ENCODE measurements at places on chromosomes 1 and 21.
A peak's percentile ranks its signal among the peaks of the same experiment; 100 is the strongest.

DNA sequence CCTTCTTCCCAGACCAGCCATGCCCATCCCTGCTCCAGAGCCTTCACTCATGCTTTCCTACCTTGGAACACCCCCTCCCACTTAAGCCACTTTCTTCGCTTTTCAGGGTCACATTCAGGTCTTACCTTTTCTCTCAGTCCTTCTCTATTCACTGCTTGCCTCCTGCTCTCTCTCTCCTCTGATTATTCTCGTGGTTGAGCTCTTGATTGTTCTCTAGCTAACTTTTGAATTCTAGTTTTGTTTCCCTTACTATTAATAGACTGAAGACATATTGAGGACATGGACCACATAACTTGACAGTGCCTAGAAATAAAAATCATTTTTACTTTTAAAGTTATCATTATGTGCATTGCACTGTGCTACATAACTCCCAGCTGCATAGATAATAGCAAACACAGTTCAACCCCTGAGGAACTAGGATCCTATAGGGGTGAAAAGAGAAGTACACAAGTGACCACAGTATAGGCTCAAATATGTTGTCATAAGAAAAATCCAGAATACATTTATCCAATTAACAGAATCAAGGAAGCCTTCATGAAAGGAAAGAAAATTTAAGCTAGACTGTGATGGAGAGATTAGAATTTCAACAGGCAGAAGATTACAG, 21.5 kb downstream of the INSL5 start:
- DNase-seq = no peak

- peak; percentile 77 for DNase-seq
These were observed 73.2 kb upstream of the ABCG1 start for GRCh38 chr21:42145569-42146272.

- peak; percentile 57 for DNase-seq
These were observed 887 bp downstream of the SLC19A2 start for GRCh38 chr1:169484683-169485430.

GRCh38 chr1:171506525-171507304, 21.4 kb downstream of the PRRC2C start:
- no peak for DNase-seq

DNA sequence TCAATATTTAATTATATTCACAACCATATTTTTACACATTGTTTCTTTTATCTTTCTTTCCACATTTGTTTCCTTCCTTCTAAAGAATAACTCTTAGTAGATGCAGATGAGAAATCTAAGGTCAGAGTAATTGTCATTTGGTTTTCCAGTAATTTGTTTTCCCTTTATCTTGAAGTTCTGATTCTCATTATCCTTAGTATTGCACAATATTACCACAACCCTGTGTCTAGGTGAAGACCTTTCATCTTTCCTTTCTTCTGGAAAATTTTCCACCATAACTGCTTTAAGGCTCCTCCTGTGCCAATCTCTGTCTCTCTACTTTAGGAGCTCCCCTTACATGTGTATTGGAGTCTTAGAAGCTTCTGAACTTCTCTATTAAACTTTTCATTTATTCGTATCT, 209.0 kb downstream of the DPYD start:
- no peak for DNase-seq

- no peak for DNase-seq
These were observed 373 bp downstream of the MTF1 start for GRCh38 chr1:37858931-37859506.

GRCh38 chr1:214496126-214496525, 55.3 kb downstream of the PTPN14 start:
- DNase-seq = no peak

DNA sequence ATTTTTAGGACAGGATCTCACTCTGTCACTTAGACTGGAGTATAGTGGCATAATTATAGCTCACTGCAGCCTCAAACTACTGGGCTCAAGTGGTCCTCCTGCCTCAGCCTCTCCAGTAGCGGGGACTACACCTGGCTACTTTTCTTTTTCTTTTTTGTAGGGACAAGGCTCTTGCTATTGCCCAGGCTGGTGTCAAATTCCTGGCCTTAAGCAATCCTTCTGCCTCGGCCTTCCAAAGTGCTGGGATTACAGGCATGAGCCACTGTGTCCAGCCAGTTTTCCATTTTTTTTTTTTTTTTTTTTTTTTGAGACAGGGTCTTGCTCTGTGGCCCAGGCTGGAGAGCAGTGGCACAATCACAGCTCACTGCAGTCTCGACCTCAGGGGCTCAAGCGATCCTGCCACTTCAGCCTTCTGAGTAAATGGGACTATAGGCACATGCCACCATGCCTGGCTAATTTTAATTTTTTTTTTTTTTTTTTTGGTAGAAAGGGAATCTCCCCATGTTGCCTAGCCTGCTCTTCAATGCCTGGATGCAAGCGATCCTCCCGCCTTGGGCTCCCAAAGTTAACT, 20.6 kb upstream of the CEP85 start:
- no peak for DNase-seq

GRCh38 chr1:10402729-10403274, 3.9 kb downstream of the PGD start:
- no peak for DNase-seq

DNA sequence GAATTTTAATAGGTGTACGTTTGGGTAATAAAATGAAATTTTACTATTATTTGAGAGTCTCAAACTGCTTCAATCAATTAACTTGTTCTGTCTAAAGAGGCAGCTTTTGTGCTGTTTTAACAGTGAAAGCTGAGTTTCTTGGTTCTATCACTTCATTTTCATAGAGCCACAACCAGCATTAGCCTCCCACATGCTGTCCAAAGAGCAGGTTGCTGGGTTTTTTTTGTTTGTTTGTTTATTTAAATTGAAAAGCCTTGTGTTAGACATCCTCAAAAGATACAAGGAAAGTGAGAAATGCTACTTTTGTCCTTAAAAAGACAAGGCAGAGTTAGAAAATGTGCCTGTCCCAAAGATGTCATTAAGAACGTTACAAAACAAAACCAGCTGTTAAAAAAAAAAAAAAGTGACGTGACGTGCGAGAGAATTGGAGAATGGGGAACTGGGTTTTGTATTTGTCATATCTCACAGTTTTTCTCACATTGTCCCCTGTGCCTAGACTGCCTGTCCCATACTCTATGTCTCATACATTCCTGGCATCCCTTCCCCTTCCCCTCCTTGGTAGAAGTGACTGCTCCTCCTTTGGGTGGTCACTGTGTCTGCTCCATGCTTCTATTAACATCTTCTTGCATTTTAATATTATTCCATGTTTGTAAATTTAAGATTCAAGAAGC, 63.1 kb upstream of the CD34 start:
- DNase-seq = no peak

GRCh38 chr1:227793948-227794816, 21.3 kb upstream of the PRSS38 start:
- DNase-seq = no peak

DNA sequence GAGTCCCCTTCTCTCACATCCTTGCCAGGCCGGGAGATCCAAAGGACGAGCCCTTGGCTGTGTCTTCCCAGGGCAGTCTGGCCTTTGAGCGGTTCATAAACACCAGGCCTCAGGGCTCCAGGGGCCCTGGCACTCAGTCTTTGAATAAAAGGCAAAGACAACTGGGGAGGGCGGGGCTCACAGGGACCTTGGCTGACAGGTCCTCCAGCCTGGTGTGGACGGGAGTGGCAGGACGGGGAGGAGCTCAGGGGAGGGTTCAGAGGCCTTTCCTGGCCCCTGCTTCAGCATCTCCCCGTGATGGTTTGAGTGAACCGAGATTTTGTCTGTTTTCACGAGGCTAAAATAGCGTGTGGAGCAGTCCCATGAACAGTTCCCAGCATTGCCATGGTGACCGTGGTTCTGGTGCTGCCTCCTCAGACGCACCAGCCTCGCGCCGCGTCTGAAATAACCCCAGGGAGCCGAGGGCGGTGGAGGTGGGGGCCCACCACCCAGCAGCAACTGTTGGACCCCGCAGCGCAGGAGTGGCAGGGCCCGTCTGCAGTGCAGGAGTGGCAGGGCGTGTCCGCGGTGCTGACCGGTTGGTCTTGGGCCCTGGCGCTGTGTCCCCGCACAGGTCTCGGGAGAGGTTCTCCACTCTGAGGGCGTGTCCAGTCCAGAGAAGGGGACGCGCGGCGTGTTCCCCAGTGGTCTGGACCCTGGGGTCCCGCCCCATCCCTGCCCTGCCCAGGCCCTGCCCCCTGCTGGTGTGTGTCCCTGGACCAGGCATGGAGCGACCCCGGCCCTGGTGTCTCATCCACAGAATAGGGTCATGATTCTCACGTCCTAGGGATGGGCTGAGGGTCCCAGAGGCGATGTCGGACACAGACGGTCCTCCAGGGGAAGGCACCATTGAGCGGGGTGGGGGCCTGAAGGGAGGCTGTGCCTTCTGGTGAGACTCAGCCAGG, 7.1 kb upstream of the PRKCZ start:
- DNase-seq = peak; percentile 60

DNA sequence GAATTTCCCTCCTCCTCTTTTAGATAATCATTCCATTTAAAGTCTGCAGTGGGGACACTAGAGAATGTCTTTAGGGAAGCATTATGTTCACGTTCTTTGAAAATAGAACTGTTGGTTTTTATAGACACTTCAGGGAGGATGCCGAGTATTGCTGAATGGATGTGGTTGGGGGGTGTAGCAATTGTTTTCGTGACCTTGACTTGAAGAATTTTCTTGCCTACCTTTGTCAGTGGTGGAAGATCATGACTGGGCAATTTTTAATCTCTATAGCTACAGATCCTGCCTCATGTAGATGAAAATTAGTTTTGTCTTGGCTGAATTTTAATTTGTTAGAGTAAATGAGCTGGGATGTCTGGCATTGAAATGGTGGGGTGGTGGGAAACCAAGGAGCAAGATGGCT, 3.8 kb downstream of the SMG7 start:
- no peak for DNase-seq

- DNase-seq = no peak
These were observed 25.8 kb upstream of the LRRC8C start for GRCh38 chr1:89607156-89607555.

DNA sequence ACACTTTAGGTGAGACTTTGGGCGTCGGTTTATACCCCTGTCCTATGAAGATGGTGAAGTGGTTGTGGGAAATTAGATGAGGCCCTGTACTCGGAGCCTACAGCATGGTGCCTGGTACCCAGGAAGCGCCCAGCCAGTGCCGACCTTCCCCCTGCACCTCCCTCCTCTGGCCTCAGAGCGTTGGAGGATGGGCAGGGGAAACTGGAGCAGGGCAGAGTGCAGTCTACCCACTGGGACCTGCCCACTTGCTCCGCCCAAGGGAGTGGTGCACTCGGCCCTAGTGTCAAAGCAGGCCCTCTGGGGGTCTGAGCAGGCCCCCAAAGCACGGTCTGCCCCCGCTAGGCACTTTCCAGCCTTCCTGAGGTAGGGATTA, 13.0 kb upstream of the TTC22 start:
- DNase-seq = no peak

DNA sequence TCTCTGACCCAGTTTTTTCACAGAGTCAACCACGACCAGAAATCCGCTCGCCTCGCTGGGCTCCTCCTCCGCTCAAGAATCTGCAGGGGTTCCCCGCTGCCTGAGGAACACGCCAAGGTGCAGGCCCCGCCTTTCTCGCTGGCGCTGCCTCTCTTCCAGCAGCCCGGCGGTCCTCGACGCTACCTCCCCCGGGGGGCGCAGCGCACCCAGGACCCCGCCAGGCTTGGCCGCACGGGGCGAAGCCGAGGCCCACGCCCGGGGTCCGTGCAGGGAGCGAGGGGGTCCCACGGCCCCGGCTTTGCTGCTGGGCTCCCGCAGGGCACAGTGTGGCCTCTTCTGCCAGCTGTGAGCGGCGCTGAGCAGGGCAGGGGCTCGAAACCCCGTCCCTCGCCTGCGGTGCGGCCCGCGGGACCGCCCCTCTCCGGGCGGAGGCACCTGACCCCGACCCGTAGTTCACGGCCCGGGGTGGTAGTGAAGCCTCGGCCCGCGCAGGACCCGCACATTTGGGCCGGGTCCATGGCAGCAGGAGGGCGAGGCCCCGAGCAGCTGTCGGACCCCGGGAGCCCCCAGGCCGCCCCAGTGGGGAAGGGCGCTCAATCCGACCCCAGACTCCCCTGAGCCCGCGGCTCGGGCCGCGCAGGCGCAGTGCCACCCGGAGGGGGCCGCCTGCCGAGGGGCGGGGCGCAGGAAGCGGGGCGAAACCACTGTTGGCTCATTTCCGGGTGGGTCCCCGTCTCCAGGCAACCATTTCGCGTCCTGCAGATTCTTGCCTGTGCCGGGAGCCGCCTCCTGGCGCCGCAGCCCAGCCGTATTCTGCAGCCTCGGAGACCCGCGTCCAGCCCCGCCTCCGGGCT, 10.0 kb upstream of the MMEL1 start:
- peak; percentile 96 for DNase-seq

DNA sequence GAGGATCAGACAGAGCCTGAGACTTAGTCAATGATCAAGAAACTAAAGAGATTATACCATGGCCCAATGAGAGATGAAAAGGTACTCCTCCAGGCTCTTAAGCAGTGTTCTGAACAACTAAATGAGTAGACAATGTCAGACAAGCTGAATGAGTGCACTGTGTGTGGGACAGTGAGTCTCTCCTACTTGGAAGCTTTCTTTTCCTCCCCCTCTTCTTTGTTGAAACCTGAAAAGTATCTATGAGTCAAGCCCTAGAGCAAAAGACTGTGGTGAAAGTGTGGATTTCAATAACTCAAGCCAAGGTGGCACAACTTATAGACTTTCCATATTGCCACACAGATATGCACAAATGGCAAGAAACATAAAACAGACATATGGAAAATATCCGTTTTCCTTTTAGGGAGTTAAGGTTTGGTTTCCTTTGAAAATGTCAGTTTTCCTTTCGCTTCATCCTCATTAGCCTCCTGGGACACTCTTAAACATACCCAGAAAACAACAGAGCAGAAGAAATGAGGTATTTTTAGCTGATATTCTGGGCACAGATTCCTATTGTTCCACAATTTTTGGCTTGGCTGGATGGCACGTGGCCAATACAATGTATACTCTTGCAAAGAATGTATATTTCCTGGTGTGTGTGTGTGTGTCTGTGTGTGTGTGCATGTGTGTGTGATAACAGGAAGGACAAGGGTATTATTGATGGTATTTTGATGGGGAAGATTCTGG, 96.6 kb downstream of the LMX1A start:
- peak; percentile 22 for DNase-seq

DNA sequence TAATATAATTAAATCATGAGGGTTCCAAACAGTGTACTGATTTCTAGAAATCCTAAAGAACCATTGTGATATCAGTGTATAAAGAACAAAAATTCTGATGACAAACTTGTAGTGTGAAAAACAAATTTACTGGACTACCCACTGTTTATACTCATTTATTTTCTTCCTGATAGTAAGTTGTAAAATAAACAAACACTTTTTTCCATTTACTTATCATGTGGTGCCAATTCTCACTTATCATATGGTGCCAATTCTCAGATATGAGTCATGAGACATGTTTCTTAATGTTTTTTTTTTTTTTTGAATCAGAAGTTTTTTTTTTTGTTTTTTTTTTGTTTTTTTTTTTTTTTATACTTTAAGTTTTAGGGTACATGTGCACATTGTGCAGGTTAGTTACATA, 137.7 kb downstream of the LEPR start:
- DNase-seq = no peak

GRCh38 chr1:171739656-171740055, 2.2 kb downstream of the VAMP4 start:
- DNase-seq = peak; percentile 69

Data from PC-3 (cell line).